NCI-H1048 (cell line): ENCODE measurements at places on chromosomes 16 and 17.

- no peak for DNase-seq
These were observed 5.8 kb downstream of the ITGAM start for GRCh38 chr16:31265329-31266245.

DNA sequence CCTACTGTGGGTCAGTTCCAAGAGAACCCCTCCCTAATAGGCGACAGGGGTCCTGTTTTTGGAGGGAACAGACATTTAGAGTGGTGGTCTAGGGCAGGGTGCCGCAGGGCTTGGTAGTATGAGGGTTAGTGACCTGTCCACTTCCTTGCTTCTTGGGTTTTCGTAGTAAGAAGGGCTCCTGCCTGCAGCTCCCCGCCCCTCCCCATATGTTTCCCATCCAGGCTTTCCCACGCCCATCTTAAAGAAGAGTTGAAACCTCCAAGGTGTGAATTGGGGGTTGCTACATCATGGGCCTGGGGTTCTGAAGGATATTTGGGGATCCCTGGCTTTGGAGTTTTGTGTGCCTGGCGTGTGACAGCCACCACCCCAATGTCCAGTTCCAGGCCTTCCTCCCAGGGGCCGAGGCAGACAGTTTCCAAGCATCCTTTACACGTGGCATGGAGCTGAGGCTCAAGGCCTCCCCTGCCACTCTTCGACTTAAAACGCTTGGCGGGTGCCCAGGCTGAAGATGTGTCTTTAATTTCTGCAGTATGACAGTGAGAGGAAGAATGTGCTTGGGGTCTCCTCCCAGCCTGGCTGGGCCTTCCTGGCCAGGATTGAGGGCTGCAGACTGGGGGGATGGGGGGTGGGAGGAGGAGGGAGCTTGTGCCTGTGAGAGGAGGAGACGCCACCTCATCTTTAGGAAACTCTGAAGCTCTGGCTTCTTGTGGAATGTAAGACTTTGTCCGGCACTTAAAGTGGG lies 2.3 kb upstream of the COL1A1 start:
- DNase-seq = no peak

GRCh38 chr16:56643080-56643778 lies 4.8 kb downstream of the MT1A start:
- DNase-seq = no peak

GRCh38 chr17:45355087-45355486 lies 38.3 kb upstream of the MAP3K14 start:
- DNase-seq = no peak

DNA sequence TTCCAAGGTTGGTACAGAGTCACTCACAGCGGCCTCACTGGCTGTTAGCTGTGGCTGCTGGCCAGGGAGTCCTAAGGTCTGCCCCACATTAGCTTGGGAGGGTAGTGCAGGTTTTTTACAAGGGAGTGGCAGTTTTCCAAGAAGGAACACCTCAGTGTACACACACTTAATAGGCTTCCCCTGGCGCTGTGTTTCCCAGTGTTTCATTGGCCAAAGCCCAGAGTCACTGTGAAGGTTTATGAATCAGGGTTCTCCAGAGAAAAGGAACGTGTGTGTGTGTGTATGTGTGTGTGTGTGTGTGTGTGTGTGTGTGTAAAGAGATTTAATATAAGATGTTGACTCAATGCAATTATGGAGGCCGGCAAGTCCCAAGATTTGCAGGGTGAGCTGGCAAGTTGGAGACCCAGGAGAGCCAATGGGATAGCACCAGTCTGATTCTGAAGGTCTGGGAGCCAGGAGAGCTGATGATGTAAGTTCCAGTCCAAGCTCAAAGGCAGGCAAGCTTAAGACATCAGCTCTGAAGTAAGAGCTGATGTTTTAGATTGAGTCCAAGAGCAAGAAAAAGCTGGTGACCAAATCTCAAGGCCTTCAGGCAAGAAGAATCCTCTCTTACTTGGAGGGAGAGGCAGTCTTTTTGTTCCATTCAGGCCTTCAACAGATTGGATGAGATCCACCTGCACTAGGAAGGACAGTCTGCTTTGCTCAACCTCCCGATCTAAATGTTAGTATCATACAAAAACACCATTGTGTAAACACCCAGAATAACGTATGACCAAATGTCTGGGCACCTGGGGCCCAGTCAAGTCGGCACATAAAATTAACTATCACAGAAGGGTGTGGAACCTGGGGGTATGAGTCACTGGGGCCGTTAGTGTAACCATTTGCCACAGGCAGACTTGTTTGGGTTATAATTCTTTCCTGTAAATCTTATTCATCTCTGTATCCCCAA lies 206.8 kb downstream of the PRKCA start:
- DNase-seq = no peak

GRCh38 chr17:82021107-82021899 lies 1.4 kb downstream of the CENPX start:
- DNase-seq = no peak

GRCh38 chr16:53841884-53842283 lies 137.9 kb downstream of the FTO start:
- DNase-seq = no peak

DNA sequence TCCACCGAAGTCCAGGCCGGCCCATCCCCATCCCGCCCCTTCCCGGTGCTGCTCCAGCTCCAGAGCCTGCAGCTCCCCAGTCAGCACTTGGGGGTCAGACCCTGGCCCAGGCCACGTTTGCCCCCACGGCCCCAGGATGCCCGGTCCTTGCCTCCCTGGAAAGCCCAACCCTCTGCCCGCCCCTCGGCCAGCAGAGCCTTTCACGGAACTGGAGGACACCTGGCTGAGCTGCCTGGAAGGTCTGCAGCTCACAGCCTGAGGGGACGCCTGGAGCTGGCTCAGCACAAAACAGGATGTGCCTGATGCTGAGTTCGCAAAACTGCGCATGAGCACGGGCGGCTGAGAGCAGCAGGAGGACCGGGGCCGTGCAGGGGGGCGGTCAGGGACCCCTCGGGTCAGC lies 29.7 kb upstream of the SSTR5 start:
- DNase-seq = no peak

DNA sequence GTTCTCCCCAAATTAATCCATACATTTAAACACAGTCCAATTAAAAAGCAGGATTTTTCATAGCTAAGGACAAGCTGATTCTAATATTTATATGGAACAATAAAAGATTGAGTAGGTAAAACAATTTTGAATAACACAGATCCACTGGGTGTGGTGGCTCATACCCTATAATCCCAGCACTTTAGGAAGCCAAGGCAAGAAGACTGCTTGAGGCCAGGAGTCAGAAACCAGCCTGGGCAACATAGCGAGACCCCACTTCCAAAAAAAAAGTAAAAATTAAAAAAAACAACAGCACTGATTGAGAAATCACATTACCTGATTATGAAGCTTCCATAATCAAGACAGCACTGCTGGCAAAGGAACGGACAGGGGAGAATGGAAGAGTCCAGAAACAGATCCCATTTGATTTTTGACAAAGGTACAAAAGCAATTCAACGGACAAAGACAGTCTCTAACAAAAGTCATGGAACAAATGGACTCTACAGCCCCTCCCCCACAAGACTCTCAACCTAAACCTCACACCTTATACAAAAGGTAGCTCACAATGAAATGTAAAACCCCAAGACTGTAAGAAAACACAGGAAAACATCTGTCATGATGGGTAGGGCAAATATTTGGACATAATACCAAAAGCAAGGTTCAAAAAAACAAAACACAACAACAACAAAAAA lies 17.9 kb downstream of the USP7 start:
- no peak for DNase-seq

- no peak for DNase-seq
These were observed 201.7 kb upstream of the NLRP1 start for GRCh38 chr17:5785867-5786509.

- no peak for DNase-seq
These were observed 589 bp downstream of the ARL6IP1 start for GRCh38 chr16:18800775-18801144.

DNA sequence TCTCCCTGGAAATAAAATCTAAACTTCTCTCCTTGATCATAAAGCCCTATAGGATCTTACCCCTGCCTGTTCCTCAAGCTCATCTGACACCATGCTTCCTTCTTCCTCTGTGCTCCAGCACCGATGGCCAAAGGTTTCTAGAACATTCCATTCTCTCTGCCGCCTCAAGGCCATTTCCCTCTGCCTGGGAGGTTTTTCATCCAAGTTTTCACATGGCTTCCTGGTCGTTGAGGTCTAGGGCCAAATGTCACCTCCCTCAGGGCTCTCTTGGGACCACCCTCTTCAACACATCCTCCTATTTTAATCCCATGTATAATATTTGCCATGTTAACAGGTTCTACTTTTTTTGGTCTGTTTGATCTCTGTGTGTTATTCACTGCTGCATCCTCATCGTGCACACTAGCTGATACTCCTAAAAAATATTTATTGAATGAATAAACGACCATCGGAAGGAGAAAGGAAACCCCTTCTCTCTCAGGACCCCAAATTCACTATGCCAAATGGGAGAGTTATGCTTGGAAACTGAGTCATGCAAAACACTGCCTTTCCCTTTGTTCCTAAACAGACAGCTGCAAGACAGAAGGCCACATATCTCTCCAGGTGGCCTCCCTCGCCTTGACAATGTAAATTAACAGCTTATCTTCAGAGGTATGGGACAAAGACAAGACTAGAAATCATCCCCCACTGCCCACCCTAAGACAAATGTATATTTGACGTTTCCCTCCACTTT lies 78.5 kb downstream of the XYLT1 start:
- DNase-seq = no peak

DNA sequence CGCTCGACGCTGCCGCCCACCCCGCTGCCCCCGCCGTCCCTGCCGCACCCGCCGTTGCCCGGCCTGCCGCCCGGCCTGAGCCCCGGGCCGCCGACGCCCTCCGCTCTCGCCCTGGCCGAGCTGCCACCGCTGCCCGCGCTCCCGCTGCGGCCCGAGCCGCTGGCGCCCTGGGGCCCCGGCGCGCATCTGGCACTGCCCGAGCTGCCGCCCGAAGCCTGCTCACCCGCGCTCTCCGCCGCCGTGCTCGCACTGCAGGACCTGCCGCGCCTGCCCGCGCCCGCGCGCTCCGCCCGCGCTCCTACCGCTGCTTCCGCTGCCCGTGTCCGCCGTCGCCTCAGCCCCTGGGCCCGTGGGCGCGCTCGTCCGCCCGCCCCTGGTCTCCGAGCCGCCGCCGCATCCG lies 8.4 kb upstream of the CLDN9 start:
- no peak for DNase-seq
